ENCODE measurements at places on chromosomes 2 and 18.

- DNase-seq: no peak
Observed at GRCh38 chr18:12742453-12742852, 39.6 kb downstream of the PSMG2 start.

- DNase-seq: no peak
Observed at GRCh38 chr2:189347540-189347939, 93.7 kb upstream of the WDR75 start.

- DNase-seq: no peak
Observed at GRCh38 chr2:209476367-209477208, 52.7 kb downstream of the MAP2 start.

GRCh38 chr2:212995920-212996319, 155.5 kb downstream of the IKZF2 start:
- DNase-seq: no peak

DNA sequence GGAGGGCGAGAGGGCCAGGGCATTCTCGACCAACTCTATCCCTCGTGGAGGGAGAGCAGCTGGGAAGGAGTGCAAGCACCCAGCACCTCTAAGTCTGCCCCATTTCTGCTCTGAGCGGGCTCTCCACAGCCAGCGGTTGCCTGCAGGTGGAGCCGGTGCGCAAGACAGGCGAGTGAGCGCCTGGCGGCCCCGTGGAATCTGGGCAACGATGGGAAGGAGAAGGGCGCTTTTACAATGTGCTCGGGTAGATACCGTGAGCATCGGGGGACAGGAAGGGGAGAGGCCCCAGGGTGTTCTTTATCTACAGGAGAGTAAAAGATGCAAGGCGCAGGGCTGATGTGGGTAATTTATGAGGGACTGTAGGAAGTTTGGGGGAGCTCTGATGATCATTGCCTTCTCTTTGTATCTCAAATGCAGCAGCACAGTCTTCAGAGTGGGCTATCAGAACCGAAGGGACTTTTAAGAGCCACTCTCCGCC, 867 bp upstream of the TTL start:
- peak; percentile 18 for DNase-seq

- DNase-seq: no peak
Observed at GRCh38 chr2:29106256-29106655, 9.0 kb upstream of the CLIP4 start.

- DNase-seq: no peak
Observed at GRCh38 chr18:59881728-59882656, 17.8 kb upstream of the PMAIP1 start.

DNA sequence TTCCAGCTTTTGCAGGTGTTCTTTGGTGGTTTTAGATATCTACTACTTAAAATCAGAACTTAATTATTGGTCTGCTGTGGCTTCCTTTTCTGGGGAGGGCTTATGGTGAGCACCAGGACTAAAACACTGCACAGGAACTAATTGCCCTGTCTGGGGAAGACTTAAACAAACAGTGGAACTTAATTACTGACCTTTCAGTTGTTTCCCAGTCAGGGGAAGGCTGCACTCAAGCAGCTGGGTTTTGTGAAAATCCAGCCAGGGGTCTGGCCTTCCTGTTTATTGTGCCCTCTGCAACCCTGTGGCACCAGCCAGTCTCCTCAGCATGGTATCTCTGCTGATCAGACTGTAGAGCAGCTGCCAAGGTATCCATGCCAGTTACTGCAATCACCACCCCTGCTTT, 398.2 kb downstream of the ADCYAP1 start:
- DNase-seq: no peak
